ENCODE measurements at places on chromosomes 11 and 22. TPM values are rescaled to one million over a fixed set of nuclear protein-coding genes. Genes with fewer than 3 reads are reported as not detected.

The MRGPRX3 gene
- polyA plus RNA-seq, result not detected

The MRGPRX4 gene
- polyA plus RNA-seq, result not detected

The PRODH gene
- 3.4 TPM for polyA plus RNA-seq

The OR51I1 gene
- not detected for polyA plus RNA-seq

- DNase-seq, result no peak
Measured at GRCh38 chr11:85647078-85647477, 689 bp upstream of the TMEM126A start.

GRCh38 chr11:75028724-75029123 is 40.0 kb downstream of the NEU3 start:
- DNase-seq, result no peak

DNA sequence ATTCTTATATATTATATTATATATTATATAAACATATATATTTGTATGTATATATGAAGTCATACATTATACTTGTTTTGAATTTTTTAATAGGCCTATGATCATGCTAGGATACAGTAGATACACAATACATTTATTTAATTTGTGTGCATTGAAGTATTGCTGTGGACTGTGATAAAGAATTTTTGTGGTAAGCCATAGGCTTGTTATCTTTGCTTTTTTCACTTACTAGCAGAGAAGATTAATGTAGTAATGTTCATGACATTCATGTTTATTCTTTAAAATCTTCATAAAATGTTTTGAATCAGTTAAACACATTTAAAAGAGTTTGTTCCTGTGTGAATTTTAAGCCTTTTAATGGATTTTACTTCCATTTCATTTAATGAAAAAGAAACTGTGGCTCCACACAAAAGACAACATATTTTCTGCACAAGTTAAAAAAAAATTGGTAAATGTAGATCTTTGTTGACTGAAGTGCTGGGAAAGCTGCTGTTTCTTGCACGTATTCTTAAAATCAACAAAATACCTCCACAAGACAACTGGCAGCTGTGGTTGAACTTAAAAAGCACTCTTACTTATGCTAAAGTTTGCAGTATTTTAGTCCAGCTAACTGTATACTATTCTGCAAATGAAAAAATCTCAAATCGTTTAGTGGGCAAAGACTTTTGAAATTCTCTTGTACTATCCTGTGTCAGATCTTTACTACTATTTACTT is 156.2 kb downstream of the TMEM135 start:
- DNase-seq, result no peak

DNA sequence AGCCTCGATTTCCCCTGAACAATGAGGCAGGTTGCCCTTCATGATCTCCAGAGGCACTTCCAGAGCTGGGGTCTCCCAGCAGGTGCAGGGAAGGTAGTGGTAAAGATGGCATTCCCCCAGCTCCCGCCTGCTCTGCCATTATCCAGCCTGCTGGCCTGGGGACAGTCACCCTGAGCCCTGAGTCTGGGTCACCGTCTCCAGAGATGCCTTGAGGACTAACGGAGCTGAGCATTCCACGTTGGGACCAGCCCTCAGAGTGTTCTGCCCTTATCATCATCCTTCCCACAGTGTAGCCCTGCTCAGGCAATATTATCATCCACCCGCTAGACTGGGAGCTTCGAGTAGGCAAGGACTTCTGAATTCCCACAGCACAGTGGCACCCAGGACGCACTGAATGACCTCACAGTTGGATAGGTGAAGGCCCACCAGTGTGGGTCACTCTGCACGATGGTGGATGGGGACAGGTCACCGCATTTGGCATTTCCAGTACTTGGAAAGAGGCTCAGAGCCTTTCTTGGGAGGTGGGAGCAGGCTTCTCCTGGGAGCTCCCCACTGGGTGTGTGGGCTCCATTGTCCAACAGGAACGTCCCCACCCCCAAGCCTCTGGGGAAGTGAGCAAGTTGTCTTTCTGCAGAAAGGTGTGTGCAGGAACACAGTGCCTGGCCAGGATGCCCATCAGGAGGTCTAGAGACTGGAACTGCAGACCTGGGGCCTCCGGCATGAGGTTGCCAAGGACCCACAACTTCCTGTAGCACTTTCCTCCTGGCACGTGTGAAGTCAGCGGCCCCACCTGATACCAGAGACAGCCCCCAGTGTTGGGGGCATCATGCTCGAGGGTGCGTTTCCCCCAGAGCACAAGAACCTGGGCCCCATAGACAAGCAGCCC is 51.4 kb upstream of the WNT7B start:
- DNase-seq, result no peak

DNA sequence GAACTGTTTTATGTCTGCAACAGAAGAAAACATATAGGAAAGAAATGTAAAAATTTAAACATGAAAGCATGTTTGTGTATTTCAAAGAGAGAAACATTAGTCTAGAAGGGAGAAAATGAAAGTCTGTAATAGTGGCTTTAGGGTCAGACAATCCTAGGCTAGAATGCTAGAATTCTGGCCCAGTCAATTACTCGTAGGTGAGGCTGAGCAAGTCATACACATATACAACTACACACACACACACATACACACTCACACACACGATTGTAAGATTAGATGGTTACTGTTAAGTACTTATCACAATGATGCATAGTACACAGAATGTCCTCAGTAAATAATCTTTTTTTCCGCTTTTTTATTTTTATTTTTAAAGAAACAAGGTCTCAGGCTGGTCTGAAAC is 37.7 kb upstream of the PCF11 start:
- no peak for DNase-seq

- no peak for DNase-seq
Measured at GRCh38 chr11:105870516-105871113, 151.4 kb downstream of the MSANTD4 start.

DNA sequence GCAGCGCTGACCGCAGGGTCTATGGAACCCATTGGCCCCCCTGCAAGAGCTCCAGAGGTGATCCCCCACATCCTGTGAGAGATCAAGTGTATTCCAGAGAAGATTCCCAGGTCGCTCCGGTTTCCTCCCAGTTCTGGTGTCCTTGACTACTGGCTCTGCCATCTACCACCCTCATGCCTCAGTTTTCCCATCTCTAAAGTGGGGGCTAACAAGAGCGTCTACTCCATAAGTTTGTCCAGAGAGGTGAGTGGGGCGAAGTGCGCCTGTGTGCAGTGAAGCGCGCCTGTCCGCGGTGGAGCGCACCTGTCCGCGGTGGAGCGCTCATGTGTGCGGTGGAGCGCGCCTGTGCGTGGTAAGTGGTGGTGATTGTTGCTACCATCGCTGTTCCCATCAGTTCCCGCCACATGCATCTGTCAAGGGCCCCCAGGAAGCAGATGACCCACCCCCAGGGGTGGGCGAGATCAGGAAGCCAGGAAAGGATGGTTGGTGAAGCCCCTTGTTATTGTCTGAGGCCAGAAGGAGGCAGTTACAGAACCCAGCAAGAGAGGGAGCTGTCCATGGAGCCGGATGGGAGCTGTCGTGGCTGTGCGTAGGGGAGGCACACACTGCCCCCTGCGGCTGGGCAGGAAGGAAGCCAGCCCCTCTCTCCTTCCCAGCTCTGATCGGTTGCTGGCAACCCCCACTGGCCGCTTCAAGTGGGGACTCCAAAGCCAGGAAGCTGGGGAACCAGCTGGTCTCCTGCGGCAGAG is 73.2 kb upstream of the FGF3 start:
- DNase-seq, result no peak

- DNase-seq, result no peak
Measured at GRCh38 chr11:86681483-86681756, 9.0 kb upstream of the ME3 start.

DNA sequence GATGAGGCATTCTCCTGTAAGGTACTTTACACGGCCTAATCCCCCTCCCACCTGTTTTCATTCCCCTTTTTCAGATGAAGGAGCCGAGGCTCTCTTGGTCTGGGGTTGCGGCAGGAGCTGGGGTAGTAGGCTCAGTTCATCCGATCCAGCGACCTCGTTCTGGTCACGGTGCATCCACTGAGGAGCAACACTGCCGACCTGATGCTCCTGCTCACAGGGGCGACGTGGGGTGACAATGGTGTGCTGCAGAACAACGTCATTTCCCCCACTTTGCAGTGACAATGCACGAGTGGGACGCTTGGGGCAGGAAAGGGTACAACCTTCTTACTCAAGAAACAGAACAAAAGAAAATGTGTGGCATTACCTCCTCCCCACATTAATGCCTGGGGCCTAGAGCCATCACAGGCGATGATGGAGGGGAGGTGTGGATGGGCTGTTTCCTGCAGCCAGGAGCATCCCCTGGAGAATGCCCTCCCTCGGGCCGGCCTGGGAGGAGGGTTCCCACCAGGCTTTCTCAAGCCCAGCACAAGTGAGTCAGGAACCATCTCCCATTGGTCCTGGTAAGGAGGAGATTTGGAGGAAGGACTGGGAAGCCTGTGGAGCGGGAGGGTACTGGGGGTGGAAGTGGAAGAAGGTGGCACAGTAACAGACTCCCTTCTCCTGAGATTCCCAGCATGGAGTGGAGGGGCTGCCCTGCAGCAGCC is 125.6 kb downstream of the SPATA19 start:
- DNase-seq, result no peak

DNA sequence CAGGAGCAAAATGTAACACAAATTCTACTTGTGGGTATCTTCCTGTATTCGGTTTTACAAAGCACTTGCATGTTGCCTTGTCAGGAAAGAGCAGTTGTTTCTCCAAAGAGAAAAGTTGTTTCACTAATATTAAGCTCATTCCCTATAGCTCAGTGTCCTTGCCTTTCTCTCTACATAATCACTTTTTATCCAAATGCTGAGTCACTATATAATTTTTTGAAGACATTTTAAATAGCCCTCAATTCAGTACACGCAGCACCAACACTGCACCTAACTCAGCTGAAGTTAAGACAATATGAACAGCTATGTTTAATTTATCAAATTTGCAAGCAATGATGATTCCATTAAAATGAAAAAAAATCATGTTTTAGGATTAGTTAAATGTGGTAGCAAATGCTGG is 14.5 kb upstream of the MRTFA start:
- no peak for DNase-seq

DNA sequence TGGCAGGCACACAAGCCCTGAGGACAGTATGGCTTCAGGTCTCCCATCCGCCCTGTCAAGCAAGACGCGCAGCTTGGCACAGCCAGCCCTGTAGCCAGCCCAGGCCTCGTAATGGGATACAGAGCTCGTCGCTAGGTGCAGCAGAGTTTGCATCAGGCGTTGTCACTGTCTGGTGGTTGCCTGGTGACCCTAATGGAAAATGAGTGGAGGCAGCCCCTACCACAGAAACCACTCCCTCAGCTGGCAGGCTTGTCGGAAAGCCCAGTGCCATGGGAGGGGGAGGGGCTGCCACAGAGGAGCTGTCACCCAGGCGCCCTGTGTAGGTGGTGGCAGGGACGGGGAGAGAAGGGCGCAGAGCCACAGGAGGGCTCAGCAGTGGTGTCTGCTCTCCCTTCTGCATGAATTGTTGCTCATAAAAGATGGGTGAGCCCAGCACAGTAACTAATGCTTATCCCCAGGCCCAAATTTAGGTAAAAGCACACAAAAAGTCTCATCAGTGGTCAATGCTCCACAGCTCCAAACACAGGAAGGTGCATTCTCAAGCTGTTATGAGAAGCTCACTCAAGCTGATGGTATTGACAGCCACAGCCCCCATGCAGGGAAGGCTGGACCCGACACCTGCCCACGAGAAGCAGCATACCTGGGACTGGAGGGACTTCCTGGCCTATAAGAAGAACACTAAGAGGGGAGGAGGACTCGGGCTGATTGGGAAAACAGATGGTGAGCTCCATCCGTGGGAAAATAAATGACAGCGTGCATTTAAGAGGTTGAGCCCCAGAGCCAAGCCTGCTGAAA is 164.6 kb downstream of the ETS1 start:
- no peak for DNase-seq

- peak; percentile 14 for DNase-seq
Measured at GRCh38 chr22:44497218-44497904, 672 bp downstream of the RTL6 start.

Measured in muscle of arm (tissue), 14 donors.